NCI-H510A (cell line): ENCODE measurements at places on chromosomes 2 and 18.

GRCh38 chr2:50987616-50988313 lies 44.2 kb downstream of the NRXN1 start:
- DNase-seq: no peak

GRCh38 chr2:155427470-155427869 lies 729.0 kb downstream of the KCNJ3 start:
- no peak for DNase-seq

GRCh38 chr18:37519510-37520135 lies 46.0 kb downstream of the CELF4 start:
- no peak for DNase-seq

DNA sequence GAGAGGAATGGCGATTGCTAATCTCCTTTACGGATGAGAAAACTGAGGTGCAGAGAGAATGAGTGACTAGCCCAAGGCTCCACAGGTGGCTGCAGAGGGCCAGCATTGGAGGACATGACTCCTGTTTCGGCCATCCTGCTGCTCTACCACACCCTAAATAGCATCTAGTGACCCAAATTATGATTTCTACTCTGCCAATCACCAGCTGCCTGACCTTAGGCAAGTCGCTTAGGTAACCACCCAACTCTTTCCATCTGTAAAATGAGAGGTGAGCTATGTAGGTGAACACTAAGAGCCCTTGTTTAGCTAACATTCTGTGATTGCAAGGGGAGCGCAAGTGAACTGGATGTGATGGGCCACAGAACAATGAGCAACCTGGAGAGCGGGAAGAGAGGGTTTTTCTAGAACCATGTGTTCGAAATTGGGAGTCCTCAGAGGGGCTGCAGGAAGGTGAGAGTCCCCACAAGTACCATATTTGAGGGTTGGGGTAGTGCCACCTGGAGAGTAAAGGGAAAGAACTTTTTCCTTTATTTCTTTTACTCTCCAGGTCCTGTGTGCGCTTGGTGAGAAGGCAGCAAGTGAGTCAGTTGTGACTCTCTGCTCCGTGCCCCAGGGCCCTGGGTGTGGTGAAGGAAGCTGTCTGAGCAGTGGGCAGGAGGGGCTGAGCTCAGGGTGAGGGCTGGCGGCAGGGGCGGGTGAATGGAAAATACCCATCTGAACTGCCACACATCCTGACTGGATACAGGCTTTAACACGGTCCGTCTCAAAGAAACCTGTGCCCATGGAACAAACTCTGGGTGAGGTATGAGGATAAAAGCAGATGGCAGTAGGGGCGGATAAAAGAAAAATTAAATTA lies 2.4 kb downstream of the CYP27C1 start:
- no peak for DNase-seq

- no peak for DNase-seq
Measured at GRCh38 chr18:27142891-27143290, 42.2 kb downstream of the CHST9 start.

- no peak for DNase-seq
Measured at GRCh38 chr2:159129269-159129668, 157.2 kb downstream of the WDSUB1 start.
